Skin of body (tissue), 3 donors: ENCODE measurements at places on chromosomes 3 and 15.

DNA sequence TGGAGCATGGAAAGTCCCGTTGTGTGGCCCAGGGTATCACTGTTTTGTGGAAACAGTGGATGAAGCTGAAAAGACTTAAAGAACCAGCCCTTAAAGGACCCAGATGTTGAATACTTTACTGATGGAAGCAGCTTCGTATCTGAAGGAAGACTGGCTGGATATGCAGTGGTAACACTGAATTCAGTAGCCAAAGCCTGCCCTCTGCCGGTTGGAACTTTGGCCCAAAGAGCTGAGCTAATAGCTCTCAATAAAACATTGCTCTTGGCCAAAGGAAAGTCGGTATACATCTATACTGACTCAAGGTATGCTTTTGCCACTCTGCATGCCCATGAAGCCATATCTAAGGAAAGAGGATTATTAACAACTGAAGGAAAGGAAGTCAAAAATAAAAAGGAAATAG, 885.4 kb downstream of the PDCD6IP start:
- DNase-seq: no peak

- no peak for DNase-seq
Measured at GRCh38 chr15:74399100-74399499, 31.7 kb upstream of the CYP11A1 start.

GRCh38 chr3:27165321-27165721, 203.9 kb downstream of the NEK10 start:
- peak; percentile 12 for DNase-seq

DNA sequence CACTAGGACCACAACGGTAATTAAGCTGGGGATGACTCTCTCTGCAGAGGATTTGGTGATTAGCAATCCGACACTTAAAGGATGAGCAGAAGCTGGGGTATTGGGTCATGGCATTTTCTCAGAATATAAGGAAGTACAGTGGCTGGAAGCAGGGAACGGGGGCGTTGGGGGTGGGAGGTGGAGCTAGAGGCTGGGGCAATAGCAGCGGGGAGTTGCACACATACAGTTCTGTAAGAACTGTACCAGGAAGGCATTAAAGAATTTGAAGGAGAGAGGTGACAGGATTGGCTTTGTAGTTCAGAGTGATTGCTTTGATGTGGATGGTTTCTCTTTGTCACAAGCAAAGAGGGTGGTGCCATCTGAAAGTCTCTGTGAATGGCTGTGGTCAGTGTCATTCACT, 28.2 kb downstream of the PSMD6 start:
- DNase-seq: no peak

DNA sequence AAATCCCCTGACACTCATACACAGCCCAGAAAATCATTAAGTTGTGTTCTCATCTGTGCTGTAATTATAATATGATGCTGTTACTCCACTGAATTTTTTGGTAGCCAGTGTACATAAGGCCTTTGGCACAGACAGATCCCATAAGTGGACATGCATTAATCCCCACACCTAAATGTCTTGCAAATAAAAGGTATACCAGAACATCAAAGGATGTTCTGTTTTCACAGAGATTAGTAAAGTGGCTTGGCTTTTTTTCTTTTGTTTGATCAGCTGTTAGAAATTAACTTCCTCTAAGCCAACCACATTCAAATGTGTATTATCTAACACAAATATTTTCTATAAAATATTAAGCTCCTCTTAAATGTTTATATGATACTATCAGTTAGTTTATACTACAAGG, 2.7 kb downstream of the SST start:
- DNase-seq: no peak

GRCh38 chr3:129663045-129663446, 56.6 kb upstream of the PLXND1 start:
- DNase-seq: no peak

DNA sequence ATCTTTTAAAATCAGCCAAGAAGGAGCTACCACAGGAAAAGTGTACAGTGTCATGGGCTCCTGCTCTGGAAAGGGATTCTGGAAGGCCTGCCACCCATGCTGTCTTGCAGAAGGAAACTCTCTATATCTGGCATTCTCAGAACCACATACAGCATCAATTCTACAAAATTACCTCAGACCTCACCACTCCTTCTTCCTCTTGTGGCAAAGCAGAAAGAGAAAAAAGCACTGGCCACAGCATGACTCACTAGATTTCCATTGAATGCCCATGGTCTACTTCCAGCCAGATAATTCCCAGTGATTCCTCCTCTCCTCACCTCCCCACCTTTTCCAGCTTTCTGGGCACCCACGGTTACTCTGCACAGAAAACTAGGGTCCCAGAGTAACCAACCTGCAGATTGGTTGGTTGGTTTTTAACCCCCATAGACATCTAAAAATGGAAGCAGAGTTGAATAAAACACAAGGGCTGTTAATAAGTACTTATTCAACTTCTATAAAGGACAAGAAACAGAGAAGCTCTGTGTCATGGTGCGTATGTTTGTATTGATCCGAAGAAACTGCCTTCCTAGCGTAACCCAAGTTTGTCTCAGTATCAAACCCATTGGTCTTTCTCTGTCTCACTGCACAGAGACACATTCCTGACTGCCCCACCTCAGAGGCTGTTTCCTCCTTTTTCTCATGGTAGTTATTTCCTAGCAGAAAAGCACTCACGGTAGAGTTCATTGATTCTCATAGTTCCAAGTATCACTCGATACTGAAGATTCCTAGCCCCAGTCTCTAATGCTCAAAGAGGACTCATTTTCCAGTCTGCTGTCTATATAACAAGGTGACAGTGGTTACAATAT, 67.7 kb downstream of the LDHAL6B start:
- no peak for DNase-seq

GRCh38 chr3:187102073-187102634, 37.1 kb downstream of the RPL39L start:
- no peak for DNase-seq

GRCh38 chr3:160413613-160414248, 14.3 kb downstream of the SMC4 start:
- DNase-seq: peak; percentile 59

GRCh38 chr3:4718179-4718736, 225.1 kb downstream of the ITPR1 start:
- DNase-seq: no peak

GRCh38 chr3:136931606-136932005, 26.2 kb upstream of the IL20RB start:
- no peak for DNase-seq

- no peak for DNase-seq
Measured at GRCh38 chr15:80498652-80499051, 94.5 kb downstream of the ARNT2 start.

GRCh38 chr3:157672061-157672460, 168.8 kb upstream of the VEPH1 start:
- DNase-seq: no peak

DNA sequence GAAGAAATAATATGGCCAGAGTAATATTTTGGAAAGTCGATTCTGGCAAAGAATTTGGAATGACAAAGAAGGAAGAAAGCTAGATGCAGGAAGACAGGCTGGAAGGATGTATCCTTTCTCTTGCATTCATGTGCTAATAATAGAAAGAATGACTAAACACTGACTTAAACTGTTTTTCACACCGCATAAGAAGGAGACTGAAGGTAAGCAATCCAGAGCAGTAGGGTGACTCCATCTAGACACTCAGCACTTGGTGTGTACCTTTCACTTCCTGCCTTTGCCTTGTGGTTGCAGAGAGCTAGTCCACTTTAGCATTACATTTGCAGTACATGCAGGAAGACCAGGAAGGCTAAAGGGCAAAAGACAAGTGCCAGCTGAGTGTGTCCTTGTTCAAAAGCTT, 234.6 kb downstream of the RBMS3 start:
- DNase-seq: no peak

- no peak for DNase-seq
Measured at GRCh38 chr3:132843349-132843748, 121.1 kb upstream of the NPHP3 start.

DNA sequence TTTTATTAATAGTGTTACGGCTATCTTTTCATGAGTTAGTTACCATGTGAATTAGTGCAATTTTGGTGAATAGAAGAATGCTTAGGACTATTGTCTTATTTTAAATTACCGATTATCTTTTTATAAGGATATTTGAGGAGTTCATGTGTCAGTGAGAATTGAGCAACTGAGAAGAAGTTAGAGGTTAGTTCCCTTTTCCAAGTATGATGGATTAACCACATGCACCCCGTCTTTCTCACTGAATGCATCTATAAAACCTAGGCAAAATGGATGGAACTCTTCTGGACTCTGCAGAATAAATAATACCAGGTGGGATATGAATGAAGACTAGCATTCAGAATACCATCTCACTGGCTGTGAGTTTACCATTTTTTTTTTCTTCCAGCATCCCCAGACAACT, 74.3 kb downstream of the TCF12 start:
- DNase-seq: no peak

DNA sequence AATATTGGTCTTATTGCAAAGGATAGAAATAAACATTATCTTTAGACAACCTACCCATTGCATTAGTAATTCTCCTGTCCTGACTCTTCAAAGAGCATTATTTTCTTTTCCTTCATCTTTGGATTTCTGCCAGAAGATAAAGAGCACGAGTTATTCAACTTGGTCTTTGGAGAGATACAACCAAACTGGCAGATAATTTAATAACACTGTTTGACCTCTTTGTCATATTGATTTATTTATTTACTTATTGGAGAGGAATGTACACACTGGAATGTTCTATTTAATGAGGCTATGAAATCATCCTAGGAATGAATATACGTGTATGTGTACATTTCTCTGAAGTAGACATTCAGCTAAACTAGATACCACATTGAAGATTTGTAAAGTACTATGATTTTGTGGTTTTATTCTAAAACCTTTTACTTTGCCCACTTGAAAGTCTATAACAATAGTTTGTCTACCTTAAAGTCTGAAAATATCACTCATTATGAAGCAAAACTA, 462.1 kb downstream of the C3orf38 start:
- no peak for DNase-seq

DNA sequence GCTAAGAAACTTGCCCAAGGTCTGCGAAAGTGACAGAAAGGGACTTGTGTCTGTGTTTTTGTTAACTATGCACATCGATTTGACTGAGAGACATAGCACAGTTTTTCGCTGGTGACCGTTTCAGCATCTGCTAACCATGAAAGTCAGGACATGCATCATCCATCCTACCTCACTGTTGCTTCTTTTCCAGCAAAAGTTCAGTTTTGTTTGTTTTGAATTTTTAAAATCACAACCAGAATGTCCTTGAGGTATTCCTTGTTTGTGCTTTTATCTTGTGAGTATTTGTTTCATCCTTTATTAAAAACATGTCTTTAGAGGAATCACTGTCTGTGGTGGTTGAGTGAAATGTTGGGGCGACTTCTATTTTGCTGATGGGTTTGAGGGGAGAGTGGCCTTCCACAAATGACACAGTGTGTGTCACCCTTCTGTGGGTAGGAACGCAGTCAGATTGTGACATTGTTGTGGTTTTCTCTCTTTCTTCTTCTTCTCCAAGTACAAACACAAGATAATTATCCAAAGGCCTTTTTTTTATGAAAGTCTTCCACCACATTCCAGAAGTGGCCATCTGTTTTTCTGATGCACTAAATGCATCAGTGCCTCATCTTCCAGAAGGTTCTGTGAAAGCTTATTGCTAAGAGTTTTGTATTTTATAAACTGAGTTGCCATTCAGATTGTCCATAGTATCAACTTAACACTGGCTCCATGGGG, 214.4 kb upstream of the NR2E3 start:
- no peak for DNase-seq

GRCh38 chr3:61858054-61858453, 296.7 kb downstream of the PTPRG start:
- DNase-seq: no peak

GRCh38 chr3:128995737-128996136, 1.9 kb upstream of the CFAP92 start:
- no peak for DNase-seq
